ENCODE measurements at places on chromosomes 6 and 20.
A peak's percentile ranks its signal among the peaks of the same experiment; 100 is the strongest.

GRCh38 chr20:63009045-63009961 lies 2.5 kb upstream of the BHLHE23 start:
- ATAC-seq: peak; percentile 93

DNA sequence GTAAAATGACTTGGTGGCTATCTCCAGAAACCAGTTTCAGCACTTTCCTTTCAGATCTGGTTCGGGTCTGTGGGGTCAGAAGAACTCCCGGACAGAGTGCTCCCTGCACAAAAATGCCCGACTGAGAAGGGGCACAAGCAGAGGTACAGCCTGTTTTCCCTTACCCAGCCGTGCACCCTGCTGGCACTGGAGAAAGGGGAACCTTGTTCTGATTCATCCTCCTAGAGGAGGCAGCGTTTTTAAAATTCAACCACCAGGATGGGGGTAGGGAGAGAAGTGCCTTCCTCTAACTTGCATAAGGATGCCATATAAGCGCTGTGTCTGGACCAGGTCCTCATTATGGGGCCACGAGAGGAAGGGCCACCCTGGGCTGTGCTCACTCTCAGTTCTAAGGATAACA lies 17.6 kb downstream of the RIMS4 start:
- no peak for ATAC-seq

GRCh38 chr6:118893064-118893806 lies 717 bp upstream of the ASF1A start:
- ATAC-seq: peak; percentile 42

DNA sequence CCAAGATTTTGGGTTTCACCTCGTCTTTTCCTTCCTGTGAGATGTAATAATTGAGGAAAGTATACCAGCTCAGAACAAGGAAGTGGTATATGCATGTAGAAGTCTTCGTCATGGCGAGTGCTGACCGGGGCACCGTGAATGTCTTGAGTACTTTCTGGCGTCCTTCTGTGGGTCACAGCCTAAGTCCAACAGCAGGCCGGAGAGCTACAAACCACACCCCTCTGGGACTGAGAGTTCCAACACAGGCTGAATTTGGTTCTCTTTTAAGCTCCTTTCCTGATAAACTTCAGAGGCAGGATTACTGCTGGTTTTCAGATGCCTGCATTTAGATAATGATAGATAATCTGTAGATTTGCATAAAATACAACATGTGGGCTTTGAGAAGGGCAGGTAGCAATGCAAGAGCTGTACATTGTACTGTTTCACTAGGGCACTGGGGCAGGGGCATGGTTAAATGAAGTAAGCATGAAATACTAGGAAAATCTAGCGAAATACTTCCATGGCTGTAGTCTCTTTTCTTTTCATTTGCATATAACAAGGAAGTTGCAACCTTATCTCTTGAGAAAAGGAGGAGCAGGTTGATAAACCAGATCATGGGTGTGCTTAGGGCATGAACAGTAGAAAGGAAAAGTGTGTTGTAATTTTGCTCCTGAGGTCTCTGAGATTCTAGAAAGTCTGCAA lies at the start of gene ADTRP:
Gene ADTRP (minus strand): TSS at position 156 of the 681 bp plus-strand sequence. CDS start 44 bp downstream, at position 112.
- ATAC-seq: peak; percentile 23

DNA sequence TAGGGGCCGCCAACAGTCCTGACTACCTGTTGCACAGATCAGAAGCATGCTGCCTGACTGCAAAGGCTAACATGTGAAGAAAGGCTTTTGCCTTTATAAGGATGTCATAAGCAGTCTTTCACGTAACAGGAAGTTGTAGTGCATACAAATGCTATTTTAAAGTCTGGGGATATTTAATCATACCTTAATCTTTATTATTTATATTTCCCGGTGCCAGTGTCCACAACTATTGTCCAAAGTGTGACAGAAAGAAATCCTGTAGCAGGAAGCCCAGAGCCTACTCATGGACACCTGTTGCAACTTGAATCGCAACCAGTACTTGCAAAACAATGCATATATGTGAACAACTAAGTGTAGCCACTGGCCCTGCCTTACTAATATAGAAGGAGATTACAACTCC lies 235.8 kb downstream of the ALDH8A1 start:
- ATAC-seq: no peak

- ATAC-seq: no peak
Observed at GRCh38 chr6:83185096-83185495, 8.0 kb downstream of the PGM3 start.

- ATAC-seq: no peak
Observed at GRCh38 chr6:152669895-152670294, 27.8 kb upstream of the MYCT1 start.

- peak; percentile 42 for ATAC-seq
Observed at GRCh38 chr20:57544838-57545564, 15.9 kb upstream of the PCK1 start.

DNA sequence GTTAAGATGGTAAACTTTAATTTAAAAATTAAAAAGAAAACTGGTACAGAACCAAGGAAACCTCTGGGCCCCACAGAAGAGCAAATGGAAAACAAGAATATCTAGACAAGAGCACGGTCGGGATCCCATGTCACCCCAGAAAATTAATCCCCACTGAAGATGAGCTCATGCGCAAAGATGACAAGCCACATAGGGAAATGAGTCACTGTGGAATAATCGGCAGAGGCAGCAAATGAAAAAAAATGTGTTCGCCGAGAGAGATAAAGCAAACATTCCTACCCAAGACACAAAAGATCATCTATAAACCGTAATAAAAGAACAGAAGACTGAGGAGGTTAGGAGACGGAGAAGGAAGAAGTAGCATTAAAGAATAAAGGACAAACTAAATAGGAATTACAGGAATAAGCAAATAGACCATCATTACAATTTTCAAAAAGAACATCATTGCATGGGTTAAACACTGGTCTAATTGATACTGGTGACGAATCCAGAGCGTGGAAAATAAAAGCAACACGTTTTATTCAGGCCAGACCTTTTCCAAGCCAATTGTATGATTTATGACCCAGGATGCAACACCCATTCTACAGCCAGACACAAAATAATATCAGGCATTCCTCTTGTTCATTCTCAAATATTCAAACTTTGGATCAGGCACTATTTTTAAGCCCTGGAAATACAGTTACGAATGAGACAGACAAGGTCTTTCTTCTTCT lies 138.0 kb upstream of the ARID1B start:
- ATAC-seq: peak; percentile 78

- ATAC-seq: no peak
Observed at GRCh38 chr6:155628306-155628705, 172.7 kb upstream of the NOX3 start.

DNA sequence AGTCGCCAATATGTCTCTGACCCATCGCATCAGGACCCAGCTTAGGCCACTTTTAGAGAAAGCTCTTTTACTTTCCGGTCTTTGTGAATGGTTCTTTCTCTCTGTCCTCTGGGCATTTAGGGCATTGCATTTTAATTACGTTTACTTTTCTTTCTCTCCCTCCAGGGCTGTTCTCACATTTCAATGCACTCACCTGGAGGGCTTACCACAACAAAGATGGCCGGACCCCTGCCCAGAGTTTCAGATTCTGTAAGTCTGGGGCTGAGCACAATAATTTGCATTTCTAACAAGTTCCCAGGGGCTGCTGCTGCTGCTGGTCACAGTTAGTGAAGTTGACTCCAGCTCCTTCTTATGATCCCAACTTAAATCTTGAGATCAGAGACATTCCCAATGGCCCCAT lies 3.0 kb downstream of the ANKRD66 start:
- no peak for ATAC-seq

DNA sequence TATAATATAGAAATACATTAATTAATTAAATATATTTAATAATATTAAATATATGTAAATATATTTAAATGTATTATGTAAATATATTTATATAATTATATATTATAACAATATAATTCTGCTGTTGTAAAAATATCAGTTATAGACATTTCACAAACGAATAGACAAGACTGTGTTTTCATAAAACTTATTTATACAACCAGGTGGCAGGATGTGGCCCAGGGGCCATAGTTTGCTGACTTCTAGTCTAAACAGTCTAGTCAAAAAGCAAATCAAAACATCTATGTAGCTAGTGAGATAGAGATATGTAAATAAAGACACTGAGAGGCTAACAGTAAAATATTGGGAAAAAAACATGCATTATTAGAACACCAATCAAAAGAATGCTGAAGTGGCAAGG lies 136.4 kb downstream of the TBXT start:
- ATAC-seq: no peak

DNA sequence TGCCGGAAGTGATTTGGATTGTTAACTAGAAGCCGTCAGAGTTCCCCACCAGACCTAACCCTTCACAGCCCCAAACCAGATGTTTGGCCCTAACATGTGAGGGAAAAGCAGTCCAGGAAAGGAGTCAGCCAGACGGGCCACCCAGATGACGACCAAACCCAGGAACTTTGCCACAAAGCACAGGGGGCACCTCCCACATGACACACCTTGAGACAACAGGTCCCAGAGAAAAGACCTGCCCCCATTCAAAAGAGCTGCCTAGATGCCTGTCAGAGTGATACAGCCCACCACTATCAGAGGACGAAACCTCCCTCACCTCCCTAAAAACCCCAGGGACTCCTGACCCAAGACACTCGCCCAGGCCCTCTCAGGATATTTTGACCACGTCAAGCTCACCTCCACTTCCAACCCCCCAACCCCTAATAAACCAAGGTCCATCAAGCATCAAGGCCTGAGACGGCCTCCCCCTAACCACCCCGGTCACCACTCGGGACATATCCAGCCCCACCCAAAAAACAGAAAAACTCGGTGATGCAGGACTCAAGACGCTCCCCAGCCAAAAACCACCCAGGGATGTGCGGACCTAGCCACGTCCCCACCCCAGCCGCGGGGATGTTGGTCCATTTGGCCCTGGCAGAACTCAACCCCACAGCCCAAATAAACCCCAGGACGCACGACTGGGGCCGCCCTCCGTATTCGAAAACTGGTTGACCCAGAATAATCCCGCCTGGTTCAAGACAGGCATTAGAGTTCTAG lies 662 bp downstream of the ZNF343 start:
- ATAC-seq: peak; percentile 21

DNA sequence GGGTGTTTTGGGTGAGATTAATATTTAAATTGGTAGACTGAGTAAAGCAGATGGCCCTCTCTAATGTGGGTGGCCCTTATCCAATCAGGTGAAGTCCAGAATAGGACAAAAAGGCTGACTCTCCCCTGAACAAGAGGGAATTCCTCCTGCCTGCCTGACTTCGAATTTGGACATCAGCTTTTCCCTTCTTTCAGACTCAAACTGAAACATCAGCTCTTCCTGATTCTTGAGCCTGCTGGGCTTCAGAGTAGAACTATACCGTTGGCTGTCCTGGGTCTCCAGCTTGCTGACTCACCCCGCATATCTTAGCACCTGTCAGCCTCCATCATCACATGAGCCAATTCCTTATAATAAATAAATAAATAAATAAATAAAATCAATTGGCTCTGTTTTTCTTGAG lies 15.0 kb upstream of the TGM6 start:
- ATAC-seq: no peak

DNA sequence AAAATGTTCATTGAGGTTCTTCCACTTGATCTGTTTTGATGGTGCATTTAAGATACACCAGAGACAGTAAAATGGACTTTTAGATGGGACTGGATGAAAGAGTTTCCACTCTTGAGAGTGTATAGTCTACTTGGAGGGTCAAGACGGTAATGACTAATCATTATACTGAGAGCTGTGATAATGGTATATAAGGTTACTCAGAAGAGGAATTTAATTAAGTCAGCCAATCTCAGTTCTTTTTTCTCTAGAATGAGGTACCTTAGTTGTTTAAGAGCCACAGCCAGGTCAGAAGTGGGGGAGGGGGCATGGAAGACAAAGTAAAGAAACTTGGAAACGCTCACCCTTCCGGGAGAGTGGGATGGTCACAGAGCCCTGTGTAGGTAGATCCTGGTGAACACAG lies 123.9 kb downstream of the MAP3K4 start:
- no peak for ATAC-seq

- no peak for ATAC-seq
Observed at GRCh38 chr20:31716818-31717477, 5.7 kb downstream of the BCL2L1 start.

- ATAC-seq: no peak
Observed at GRCh38 chr20:33407251-33407650, 5.9 kb upstream of the CDK5RAP1 start.

GRCh38 chr6:32367644-32368043 lies 4.1 kb downstream of the TSBP1 start:
- ATAC-seq: no peak

DNA sequence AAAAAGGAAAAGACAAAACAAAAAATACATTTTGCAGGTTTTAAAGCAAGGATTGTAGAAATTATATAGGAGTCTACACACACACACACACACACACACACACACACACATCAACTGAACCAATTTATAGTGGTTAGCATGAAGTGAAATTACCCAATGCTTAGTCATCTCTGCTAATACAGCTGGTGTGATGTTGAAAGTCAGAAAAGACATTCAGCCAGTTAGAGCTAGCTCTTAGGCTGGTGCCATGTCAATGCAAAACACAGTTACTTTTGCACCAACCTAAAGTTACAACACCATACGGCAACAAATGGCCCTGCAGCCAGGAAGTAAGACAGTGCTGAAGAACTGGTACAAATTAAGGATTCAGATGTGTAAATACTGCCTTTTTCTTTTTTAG lies 15.2 kb downstream of the FAM210B start:
- peak; percentile 82 for ATAC-seq

DNA sequence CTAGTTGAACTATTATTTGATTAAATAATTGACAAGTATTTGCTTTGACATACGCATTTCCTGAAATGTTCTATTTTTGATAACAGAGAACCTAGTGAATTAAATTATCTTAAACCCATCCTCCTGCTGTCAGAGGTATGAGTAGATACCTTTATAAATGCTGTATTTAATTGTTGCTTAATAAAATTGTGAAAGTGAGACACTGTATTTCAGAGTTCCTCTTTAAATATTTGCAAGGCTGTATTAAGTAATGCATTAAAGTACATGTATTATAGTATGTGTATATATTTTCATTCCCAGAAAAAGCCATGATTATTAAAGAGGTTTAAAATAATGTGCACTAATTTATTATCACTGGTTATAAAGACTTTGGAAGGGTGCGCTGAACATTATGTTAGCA lies 483.8 kb downstream of the TFAP2B start:
- ATAC-seq: no peak

DNA sequence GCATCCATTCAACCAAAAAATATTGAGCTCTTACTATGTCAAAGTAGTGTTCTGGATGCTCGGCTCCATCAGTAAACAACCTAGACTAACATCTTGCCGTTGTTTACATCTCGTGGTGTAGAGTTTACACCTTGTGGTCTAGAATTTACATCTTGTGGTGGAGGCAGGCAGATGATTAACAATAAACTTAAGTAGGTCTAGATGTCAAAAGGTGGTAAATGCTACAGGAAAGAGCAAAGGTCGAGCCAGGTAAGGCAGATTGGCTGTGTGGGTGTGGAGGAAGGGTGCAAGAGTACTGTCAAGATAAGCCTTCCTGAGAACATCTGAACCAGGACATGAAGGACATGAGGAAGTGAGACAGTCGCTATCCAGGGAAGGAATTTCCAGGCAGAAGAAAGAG lies 88.4 kb upstream of the ESR1 start:
- no peak for ATAC-seq

GRCh38 chr6:62229231-62229630 lies 56.8 kb downstream of the KHDRBS2 start:
- no peak for ATAC-seq

Data from motor neuron (in vitro differentiated cells).